ENCODE measurements at places on chromosomes 4 and X.

GRCh38 chr4:153151535-153152455 is 52.4 kb upstream of the TRIM2 start:
- no peak for DNase-seq

DNA sequence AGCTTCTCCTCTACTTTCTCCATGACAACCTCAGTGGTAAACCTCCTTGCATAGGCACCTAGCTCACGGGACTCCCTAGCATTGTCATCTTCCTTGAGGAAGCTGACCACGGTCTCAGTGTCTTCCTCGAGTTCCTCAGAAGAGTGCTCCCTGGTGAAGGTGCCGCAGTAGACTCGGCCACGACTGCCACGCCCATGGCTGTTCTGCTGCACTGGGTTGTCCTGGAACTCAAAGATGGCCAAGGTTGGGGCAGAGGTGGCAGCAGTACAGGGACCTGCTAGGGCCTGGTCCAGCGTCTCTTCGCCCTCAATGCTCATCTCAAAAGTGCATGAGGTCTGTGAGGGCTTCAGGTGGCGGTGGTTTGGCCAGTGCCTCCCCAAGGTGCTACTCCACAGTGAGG is 147.9 kb upstream of the ARHGEF9 start:
- DNase-seq: no peak

DNA sequence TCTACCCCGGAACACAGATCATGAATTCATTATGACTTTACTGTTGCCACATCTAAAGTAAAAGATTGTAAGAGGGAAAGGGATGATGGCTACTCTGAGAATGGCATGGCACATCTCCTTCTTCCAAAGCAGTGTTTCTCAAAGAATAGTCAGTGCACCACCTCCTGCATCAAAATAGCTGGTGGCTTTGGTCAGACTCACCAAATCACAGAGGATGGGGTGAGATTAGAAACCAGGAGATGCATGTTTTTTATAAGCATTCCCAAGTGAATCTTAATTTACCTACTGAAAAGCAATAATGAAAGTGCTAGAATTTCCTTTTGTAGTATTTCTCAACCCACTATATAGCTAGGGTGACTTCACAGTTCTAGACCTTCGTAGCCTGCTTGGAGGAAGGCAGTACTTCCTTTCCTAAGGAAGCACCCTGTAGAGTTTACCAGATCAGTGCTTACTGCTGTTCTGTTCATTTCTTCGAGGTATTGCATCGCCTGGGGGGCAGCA is 340.8 kb upstream of the KLF3 start:
- DNase-seq: no peak

DNA sequence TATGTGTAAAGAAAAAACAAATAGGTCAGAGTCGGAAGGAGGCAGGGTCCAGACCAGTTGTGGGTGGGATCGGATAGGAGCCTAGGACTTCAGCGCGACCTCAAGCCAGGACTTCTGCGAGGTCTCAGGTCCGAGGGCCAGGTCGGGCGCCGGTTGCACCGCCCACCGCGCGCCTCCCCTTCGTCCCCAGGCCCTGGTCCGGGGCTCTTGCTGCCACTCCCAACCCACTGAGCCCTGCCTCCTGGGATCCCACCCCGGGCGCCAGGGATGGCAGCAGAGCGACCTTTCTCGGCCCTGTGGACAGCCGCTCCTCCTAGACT is 12.3 kb downstream of the PITX2 start:
- no peak for DNase-seq

All from AG04449 (cell line).